ENCODE measurements at places on chromosomes 4 and X.

- no peak for DNase-seq
Observed at GRCh38 chr4:3836756-3837601, 70.8 kb downstream of the ADRA2C start.

- no peak for DNase-seq
Observed at GRCh38 chr4:156977435-156978160, 6.0 kb upstream of the PDGFC start.

GRCh38 chrX:39869846-39870601, 227.7 kb downstream of the BCOR start:
- DNase-seq, result no peak

- no peak for DNase-seq
Observed at GRCh38 chrX:47380268-47380667, 9.9 kb downstream of the ZNF157 start.
